Osteoblast (primary cell): ENCODE measurements at places on chromosomes 7 and 10. TPM values are rescaled to one million over a fixed set of nuclear protein-coding genes. Genes with fewer than 3 reads are reported as not detected.
A peak's percentile ranks its signal among the peaks of the same experiment; 100 is the strongest.

DNA sequence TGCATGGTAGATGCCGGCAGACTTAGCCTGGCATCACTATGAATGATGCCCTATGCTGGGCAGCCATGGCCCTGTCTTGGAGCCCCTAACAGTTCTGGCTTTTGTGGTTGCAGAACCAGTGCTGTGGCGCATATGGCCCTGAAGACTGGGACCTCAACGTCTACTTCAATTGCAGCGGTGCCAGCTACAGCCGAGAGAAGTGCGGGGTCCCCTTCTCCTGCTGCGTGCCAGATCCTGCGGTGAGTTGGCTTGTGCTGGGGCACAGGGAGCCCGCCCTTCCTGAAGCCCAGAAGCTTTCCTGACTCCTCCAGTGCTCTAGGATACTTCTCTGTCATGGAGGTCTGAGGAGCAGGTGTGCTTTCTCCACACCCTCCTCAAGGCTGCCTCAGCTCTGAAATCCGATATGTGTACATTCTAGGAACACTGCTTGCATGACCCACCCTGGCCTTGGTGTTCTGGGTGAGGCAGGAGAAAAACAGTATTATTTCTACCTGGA, 25.6 kb upstream of the SH2D4B start:
- peak; percentile 36 for DNase-seq

- DNase-seq: no peak
Observed at GRCh38 chr10:116063107-116063506, 209.9 kb downstream of the GFRA1 start.

GRCh38 chr7:22934023-22934422, 79.9 kb downstream of the HYCC1 start:
- no peak for DNase-seq

DNA sequence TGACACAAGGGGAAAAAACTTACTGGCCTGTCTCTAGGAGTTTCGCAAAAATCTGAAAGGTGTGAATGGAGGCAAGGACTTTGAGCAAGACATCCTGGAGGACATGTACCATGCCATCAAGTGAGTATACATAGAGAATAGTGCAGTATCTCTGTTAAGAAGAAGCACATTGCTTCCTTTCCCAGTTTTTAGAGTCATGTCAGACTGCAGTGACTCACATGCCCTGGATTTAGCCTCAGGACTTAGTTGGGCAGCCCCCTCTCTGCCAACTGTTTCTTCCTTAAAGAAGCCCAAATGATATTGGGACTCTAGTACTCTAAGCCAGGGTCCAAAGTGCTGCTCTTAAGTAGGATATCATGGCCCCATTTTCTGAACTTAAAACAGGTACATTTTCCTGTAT, 28.1 kb upstream of the NFKB2 start:
- no peak for DNase-seq

DNA sequence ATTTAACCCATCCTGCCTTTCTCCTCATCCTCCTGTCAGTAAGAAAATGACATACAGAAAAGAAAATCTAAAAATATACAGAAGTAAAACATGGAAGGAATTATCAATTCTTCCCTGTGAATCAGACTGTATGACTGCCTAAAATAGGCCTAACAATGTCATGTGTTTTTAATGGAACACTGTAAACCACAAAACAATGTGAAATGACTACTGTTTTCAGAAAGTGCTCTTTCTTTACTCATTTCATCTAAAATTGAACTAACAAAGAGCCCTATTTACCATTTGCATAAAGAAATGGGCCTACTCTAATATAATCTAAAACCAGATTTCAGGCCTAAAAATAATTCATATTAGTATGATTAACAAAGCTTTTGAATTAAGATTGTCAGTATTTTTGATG, 35.7 kb downstream of the SEMA3E start:
- DNase-seq: no peak

DNA sequence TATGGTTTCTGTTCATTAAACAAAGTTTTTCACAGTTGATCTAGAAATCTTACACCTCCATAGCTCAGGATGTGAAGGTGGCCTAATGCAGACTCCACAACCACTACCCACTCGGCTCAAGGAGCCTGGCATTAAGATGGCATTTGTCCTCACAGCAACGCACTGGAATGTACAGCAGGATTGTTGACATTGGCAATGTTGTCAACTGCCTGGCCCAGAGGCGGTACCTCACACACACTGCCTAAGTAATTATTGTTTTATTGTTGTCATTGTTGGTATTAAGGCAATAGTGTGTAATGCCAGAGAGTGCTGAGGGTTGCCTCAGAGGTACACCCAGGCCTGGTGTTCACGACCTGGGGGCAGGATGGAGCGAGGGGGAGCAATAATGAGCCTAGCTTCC, 38.3 kb downstream of the LRRC18 start:
- no peak for DNase-seq

DNA sequence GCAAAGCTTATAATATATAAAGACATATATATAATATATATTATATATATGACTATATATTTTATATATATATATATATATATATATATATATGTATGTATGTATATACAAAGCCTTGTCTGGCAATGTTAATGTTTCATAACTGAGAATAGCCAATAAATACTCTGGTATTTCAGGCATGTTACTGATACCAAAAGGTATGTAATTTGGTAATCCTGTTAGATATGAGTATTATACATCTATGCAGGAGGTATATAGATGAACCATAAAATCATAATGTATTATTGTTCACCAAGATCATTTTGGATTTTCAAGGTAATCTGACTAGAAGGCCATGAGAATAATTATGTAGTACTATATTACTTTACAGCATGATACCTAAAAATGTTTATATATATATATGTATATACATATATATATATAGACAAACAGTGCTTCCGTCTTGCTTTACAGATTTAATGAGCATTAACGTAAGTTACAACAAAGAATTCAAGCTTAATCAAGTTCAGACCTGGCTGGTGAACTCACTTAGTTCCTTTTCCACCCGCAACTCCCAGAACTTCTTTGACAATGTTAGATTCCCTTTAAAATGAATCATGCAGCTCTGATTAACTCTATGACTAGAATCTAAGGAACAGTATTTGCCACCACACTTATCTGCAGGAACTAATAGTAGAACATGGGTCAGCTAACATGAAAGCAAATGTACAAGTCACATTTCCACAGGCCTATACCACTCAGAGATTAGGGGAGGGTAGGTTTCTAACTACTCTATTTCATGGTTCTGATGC, 82.7 kb downstream of the SLC25A13 start:
- DNase-seq: no peak

DNA sequence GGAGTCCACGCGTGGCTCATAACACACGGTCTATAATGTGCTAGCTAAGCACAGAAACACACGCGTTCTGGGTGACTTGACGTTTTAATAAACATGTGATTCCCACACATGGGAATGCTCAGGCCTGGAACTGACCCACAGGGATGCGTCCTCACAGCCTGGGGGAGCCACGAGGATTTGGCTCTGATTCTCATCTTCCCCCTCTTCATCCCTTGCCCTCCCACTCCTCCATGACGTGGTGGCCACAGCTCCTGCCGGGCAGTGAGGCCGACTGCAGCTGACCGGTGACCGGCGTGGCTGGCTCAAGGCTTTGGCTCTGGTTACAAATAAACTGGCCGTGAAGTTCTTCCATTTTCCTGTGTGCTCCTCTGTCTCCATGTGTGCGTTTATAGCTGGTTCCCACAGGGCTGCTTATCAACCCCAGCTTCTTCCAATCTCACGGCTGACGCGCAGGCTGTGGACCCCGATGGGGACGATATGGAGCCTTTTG, 40.9 kb upstream of the KLF6 start:
- DNase-seq: no peak

GRCh38 chr10:11856678-11857077, 33.5 kb downstream of the PROSER2 start:
- peak; percentile 84 for DNase-seq

- DNase-seq: peak; percentile 83
Observed at GRCh38 chr7:69599286-69599954, 1.1 kb downstream of the AUTS2 start.

DNA sequence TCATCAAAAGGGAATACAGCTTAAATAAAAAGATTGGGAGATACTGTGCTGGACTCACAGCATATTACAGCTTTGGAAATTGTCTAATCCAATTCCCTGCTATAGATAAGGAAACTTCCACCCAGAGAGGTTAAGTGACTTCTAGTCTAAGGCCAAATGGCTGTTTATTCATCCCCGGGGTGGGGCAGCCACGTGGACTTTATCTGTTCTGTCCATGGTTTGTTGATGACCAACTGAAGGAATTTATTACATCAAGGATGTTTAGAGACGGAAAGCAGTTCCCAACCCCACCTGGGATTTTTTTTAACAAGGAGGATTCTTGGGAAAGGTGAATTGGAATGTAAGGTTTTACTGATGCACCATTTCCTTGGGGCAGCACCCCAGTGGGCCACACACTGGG, 88.6 kb downstream of the ATXN7L1 start:
- no peak for DNase-seq

DNA sequence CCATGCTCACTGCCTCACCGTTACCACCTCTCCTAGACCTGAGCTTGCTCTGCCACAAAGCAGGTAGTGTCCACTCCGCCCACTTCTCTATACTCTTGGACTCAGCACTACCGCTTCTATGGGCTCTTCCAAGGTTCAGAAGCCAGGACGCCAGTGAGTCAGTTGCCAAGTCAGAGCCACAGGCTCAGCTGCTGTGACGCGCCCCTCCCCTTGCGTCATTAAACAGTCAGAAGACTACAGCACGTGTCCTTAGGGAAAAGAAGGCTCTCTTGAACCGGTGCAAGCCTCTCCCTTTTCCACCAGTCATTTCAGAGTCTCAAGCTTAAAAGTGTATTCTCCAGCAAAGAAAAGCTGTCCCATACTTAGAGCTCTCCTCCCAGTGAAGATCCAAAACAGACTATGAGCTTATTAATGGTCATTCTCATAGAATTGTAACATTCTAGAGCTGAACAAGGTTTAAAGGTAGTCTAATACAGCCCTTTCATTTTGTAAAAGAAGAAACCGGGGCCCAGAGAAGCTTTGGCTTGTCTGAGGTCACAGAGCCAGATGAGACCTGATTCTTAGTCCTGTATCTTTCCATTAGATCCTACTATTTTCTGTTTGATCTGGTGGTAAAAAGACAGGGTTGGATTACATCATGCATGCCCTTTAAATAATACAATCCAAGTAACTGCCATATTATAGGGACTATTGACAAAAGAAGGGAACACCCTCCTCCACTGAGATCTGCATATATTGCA, 40.9 kb upstream of the MET start:
- DNase-seq: peak; percentile 88

- DNase-seq: peak; percentile 50
Observed at GRCh38 chr10:88082806-88083596, 219.6 kb downstream of the PTEN start.

SPDYE2B gene
- not detected in 2 replicates for total RNA-seq

NPC1L1 gene
- total RNA-seq: not detected in 2 replicates

MOGAT3 gene
- total RNA-seq: not detected in 2 replicates

ZNF117 gene
- total RNA-seq: 8.0 and 8.3 TPM in 2 replicates

ITIH5 gene
- total RNA-seq: 0.88 and 2.2 TPM in 2 replicates

SORBS1 gene
- 0.29 and 0.72 TPM in 2 replicates for total RNA-seq

GPR158 gene
- total RNA-seq: under 0.01 TPM in 2 replicates

LLCFC1 gene
- not detected in 2 replicates for total RNA-seq

HOXA6 gene
- 5.0 and 7.6 TPM in 2 replicates for total RNA-seq

FOXP2 gene
- 3.8 and 5.8 TPM in 2 replicates for total RNA-seq
